T-helper 1 cell treated with Interleukin-12 subunit alpha and Interleukin-12 subunit beta and Interleukin-4 antibody, amounts not matched to agents 30 ng/mL and 1 ng/mL, for 36 hours (primary cell): ENCODE measurements at places on chromosomes 4 and X. TPM values are rescaled to one million over a fixed set of nuclear protein-coding genes. Genes with fewer than 3 reads are reported as not detected.

Gene PAK3
- 0.20 and 0.42 TPM in 2 replicates for total RNA-seq

Gene PPP1R2C
- total RNA-seq: not detected in 2 replicates

Gene EDA2R
- 5.8 and 6.6 TPM in 2 replicates for total RNA-seq

Gene FANCB
- 9.9 and 11.2 TPM in 2 replicates for total RNA-seq
